ENCODE measurements at places on chromosomes 5 and 9.

GRCh38 chr5:171675511-171675910, 110.1 kb upstream of the SMIM23 start:
- DNase-seq, result no peak

DNA sequence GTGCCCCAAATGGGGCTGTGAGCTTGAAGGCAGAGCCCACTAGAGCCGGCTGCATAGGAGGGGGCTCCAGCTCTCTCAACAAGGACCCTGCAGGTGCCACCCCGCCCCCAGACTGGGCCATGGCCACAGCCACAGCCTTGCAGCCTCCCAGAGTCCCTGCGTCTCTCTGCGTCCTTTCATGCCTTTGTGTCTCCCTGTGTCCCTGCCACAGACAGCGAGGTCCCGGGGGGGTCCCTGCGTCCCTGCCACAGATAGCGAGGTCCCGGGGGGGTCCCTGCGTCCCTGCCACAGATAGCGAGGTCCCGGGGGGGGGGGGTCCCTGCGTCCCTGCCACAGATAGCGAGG, 6.3 kb downstream of the NOXA1 start:
- DNase-seq, result no peak

- no peak for DNase-seq
These were observed 4.0 kb downstream of the DNM1 start for GRCh38 chr9:128206916-128207910.

DNA sequence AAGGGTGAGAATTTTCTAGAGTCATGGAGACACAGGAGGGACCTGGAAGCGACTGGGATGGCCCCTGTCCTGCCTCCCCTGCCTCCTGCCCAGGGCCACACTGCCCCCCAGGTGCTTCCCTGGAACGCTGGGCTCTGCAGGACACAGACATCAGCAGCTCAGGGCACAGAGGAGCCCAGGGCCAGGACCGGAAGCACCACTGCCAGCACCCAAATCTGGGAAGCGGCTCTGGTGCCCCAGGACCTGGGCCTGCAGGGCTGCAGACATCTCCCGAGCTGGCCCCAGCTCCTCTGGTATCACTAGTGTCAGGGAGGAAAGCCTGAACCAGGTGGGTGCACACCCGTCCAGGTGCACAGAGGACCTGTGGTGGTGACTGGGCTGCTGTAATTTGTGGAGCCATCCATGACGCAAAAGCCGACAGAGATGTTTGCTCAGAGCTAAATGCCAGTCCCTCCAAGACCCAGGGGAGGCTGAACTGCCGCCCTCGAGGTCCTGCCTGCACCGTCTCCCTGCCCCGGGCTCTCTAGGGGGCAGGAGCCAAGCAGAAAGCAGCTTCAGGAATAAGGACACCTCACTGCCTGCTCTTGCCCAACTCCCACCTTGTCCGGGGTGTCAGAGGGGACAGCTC, 46.0 kb upstream of the SIMC1 start:
- no peak for DNase-seq

- no peak for DNase-seq
These were observed 56.3 kb downstream of the GDA start for GRCh38 chr9:72205513-72205912.

- no peak for DNase-seq
These were observed 613.6 kb downstream of the ZNF608 start for GRCh38 chr5:124132843-124133242.

DNA sequence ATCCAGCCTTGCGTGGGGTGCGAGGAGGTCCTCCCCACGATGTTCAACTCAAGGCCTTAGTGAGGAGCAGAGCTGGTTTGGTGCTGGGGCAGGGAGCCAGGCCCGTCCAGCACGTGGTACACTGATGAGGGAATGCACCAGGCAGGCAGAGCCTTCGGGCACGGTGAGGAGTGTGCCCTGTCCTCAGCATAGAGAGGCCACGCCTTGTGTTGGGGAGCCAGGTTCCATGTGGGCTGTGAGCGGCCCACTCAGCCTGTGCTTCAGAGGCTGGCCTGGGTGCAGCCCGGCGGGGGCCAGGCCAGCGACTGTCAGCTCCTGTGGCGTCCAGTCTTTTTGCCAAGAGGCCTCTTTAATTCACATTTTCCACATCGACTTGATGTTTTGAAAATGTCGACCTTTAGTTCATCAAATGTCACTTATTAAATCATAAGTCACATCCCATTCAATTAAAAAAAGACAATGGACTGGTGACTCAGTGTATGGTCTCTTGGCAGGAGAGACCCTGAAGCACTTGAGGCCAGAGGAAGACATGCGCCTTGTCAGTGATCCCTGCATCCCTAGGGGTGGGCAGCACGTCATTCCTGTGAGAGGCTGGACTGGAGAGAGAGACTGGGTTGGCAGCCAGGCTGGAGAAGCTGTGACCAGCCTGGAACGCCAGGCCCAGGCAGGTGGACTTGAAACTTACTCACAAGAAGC, 21.7 kb downstream of the ERGIC1 start:
- DNase-seq, result no peak
